ENCODE measurements at places on chromosomes 16 and 17. TPM values are rescaled to one million over a fixed set of nuclear protein-coding genes. Genes with fewer than 3 reads are reported as not detected.
A peak's percentile ranks its signal among the peaks of the same experiment; 100 is the strongest.

GRCh38 chr17:20097330-20097729, 88.2 kb downstream of the SPECC1 start:
- DNase-seq = no peak

The TBC1D3C gene
- polyA plus RNA-seq = not detected

DNA sequence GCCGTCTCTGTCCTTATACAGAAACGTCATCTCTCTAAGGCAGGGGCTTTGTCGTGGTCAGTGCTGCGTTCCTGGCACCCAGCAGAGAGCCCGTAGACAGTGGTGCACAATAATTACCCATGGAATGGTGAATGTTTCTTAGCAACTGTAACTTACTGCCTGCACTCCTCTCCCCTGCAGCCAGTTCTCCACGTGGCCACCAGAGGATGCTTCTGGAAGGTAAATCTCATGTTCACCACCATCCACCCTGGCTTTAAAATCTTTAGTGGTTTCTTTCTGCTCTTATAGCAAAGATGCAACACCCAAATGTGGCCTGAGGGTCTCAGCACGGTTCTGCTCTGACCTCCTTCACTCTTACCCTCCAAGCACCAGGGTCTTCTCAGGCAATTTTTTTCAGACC, 150.8 kb downstream of the GRIN2A start:
- no peak for DNase-seq

DNA sequence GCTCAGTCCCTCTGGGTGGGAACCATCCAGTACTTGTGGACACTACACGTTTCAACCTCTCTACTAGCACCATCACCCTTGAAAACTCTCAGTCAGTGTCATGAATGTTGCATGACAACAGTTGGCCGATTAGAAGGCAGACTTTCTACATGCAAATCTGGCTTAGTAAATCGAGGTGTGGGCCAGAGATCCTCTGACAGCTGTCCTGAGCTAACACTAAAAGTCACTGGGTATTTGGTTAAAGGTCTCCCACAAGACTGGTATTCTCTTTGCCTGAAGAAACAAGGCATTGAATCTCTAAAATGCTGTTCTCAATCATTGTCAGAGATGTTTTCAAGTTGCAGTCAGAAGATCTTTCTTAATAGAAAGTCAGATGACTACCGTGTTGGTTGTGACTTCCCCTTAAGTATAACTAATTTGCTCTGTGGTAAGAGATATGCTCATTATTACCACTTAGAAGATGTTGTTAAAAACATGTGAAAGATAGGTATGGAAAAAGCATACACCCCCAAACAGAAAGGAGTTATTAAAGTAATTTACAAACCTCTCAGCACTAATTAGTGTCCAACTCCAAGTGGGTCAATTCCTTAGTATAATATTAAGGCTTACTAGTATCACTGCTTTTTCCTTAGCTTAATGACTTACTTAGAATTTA, 62.3 kb downstream of the WNT3 start:
- DNase-seq = no peak

- DNase-seq = peak; percentile 68
These were observed at the start of gene ACSF3 for GRCh38 chr16:89093602-89094251. Gene ACSF3 (plus strand): TSS chr16:89093852. CDS start chr16:89100682, 6,830 bp downstream.

DNA sequence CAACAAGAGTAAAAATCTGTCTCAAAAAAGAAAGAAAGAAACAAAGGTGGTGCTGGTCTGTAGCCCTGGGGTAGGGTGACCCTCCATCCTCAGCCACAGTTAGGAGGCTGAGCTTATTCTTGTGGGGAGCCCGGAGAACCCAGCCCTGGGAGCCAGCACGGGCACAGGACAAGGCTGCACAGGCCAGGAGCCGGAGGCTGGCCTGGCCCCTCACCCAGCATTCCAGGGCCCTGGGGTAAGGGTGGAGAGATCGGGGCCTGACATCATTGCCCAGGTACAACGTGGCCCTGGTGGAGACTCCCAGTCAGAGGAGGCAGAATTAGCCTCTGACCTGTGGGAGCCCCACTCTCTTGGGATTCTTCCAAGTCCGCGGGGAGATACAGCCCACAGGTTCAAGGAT, 10.3 kb upstream of the KRT17 start:
- no peak for DNase-seq

DNA sequence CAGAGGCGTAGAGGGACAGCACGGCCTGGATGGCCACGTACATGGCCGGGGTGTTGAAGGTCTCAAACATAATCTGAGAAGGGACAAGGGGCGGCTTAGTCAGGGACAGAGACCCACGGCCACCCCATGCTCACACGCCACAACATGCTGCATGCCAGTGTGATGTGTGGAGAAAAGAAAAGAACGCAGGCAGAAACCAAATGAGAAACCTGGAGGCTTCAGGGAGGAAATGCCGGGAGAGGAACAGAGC, 1.1 kb downstream of the ACTG1 start:
- no peak for DNase-seq

- DNase-seq = no peak
These were observed 37.2 kb downstream of the SKAP1 start for GRCh38 chr17:48392857-48393256.

The DPEP2 gene
- polyA plus RNA-seq = not detected

DNA sequence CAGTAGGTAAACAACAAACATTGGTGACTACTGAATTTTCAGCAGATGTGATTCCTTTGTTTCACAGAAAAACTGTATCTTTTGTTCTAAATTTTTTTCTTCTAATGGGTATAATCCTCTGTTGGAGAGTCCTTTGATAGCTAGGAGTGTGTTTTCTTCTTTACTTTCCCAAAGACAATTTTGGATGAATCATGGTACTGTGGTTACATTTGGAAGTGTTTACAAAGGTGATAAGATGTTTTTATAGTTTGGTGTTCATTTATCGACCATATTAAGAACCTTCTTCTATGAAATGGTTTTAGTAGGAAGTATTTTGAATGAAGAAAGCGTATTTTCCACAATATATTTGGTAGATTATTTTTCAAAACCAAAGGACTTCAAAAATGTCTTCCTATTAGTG, 333.7 kb downstream of the WWOX start:
- DNase-seq = no peak

DNA sequence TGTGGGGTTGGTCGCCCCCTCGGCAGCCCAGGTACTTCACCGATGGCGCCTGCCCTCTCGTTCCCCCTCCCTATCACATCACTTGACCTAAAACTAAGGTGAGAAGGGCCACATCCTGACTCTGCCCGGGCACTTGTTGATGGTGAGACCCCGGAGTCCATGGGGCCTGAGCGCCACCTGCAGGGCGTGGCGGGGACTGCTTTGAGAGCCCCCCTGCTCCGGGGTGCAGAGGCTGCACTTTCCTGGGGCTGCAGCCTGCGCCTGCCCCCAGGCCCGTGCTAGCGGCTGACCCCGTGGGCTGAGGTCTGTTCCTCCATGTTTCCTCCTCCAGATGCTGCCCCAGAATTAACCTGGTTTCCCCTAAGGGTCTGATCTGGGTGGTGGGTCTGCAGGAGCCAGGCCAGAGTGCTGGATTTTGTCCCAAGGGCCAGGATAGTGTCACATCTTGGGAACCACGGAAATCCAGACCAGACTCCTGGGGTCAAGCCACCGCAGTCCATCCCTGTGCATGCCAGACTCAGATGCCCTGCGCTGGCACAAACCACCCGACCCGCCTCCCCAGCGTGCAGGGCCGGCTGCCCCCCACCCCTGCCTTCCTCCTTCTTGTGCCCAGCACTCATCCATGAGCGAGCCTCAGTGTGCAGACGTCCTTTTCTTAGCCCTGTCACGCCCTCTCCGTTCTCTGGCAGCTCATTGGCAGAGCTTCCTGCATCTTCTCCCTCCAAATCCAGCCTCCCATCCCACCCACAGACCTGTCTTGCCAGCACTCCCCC, 2.7 kb downstream of the NDUFAF8 start:
- DNase-seq = peak; percentile 89

DNA sequence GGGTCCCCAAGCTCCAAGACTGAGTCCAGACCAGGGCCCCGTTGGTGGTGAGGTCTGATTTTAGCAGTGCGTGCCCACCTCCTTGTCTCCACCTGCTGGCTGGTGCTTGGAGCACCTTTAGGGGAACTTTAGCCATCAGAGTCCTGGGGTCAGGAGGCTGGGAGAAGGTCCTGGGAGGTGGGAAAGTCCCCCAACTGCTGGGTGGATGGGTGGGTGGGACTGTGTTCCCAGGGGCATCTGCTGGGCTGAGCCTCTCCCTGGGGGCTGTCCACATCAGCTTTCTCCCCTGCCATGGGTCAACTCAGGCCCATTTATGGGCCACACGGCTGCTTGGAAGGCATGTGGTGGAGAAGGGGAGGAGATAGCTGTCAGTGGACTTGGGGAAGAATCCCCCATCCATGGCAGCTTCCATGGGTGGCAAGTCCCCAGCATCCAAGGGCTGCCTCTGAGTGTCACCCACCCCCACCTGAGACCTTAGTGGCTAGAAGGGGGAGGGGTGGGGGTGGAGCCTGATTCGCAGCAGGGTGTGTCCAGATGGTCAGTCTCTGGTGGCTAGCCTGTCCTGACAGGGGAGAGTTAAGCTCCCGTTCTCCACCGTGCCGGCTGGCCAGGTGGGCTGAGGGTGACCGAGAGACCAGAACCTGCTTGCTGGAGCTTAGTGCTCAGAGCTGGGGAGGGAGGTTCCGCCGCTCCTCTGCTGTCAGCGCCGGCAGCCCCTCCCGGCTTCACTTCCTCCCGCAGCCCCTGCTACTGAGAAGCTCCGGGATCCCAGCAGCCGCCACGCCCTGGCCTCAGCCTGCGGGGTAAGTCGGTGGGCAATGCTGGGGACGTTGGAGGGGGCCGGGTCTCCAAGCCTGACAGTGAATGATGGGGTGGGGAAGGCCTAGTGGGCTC, at the start of gene TRPV2:
TSS of gene TRPV2 (plus strand) at position 541 of the 894 bp plus-strand sequence. CDS start 2,098 bp downstream, outside the sequence.
- peak; percentile 55 for DNase-seq

- DNase-seq = no peak
These were observed 1.1 kb downstream of the ARL6IP1 start for GRCh38 chr16:18800293-18800692.

DNA sequence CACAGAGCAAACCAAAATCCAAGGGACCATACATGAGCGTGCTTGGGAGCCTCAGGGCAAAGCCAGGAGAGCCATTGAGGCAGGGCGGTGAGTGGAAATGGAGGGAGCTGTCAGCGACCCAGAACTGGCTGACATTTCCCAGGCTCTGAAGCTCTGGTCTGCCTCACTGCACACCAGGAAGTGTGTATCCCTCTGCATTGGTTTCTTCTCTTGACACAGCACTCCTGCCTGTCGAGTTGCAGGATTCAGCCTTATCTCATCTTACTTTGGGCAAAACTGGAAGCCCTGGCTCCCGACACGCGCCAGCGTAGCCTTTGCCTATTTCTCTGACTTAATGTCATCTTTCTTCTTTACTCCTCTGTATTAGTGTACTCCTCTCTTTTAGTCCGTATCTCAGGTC, 144.7 kb upstream of the HS3ST3A1 start:
- no peak for DNase-seq

- no peak for DNase-seq
These were observed 9.8 kb downstream of the SLC35B1 start for GRCh38 chr17:49698005-49698404.

The DNASE1L2 gene
- polyA plus RNA-seq = 1.2 TPM

The ARHGAP44 gene
- 3.7 TPM for polyA plus RNA-seq

DNA sequence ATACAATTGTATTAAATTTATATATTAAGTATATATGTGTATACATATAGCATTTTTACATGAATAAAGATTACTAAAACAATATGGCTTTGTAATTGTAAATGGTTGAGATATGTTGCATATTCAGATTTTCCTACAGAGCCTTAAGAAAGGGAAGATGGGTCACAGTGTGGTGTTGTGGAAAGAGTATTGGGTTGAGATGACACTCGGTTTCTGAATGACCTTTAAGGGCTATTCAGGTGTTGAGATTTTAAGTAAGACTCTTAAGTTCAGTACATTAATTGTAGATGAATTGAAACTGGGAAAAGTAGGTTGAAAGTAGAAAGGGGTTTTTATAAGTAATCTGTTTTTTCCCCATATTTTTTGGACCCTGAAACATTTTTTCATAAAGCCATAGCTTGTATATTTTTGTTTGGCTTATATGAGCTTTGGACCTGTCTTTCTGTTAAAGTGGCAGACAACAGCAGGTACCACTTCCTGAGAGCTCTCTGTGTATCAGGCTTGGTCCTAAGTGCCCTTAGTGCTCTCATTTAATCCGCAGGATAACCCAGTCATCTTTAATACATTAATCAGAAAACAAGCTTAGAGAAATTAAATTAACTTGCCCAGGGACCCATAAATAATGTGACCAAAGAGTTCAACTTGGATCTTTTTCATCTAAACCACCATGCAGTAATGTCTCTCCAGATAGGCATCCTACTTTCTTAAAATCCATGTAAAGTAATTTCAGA, 48.5 kb upstream of the MRC2 start:
- no peak for DNase-seq

The SLFN12 gene
- polyA plus RNA-seq = 0.12 TPM

GRCh38 chr17:10125531-10126275, 72.7 kb downstream of the GAS7 start:
- DNase-seq = no peak

- DNase-seq = no peak
These were observed 7.6 kb downstream of the LMF1 start for GRCh38 chr16:962901-963814.

DNA sequence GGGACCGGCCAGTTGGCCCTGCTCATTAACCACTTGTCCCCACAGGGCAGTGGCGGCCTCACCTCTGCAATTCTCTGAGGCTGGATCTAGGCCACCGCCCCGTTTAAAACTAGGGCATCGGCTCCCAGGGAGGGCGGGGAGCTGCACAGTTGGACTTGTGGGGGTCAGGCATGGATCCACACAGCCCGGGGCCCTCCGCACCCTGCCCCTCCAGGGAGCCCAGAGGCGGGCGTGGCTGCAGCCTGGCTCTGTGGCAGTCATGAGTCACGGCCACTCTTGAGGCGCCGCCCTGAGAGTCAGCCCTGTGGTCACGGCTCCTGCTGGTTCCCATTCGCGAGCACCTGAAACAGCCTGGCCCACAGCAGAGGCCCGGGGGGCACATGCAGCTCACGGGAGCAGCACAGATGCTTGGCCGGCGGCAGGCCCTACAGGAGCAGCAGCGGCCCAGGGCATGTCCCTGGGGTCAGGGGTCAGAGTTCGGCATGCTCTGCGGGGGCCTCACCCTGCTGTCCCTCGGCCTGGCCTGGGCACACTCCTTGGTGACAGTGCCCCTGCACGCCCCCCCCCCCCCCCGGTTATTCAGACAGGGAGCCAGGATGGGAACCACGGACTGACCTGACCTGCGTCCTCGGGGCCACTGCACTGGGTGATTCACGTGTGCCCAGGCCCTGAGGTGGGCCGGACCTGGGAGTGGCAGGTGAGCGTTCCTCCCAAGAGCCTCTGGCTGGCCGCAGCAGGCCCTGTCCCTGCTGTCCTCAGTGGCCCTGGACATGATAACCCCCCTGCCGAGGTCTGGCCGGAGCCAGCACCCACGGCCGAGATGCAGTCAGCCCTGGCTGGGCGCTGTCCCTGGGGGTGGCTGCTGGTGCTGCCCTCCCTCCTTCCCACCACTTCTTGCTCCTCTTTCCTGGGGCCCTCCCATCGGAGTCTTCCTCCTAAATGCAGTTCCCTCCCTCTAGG, 8.2 kb downstream of the CAPN15 start:
- peak; percentile 80 for DNase-seq

GRCh38 chr16:68227850-68228553, 7.9 kb downstream of the ESRP2 start:
- DNase-seq = no peak

Measured in A549 (cell line).